ENCODE measurements at places on chromosomes 3 and 15.
A peak's percentile ranks its signal among the peaks of the same experiment; 100 is the strongest.

GRCh38 chr3:119541547-119541946, 17.9 kb downstream of the CD80 start:
- no peak for DNase-seq

DNA sequence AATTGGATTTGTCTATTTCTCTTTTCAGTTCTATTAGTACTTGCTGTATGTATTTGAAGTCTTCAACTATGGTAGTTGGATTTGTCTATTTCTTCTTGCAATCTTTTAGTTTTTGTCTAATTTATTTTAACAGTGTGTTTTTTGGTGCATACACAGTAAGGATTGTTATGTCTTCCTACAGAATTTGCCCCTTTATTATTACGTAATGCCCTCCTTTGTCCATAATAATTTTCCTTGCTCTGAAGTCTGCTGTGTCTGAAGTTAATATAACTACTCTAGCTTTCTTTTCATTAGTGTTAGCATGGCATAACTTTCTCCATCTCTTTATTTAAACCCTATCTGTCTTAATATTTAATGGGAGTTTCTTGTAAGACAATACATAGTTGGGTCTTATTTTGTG, 105.1 kb upstream of the STT3B start:
- no peak for DNase-seq

GRCh38 chr15:85743392-85744055, 51.2 kb downstream of the KLHL25 start:
- no peak for DNase-seq

DNA sequence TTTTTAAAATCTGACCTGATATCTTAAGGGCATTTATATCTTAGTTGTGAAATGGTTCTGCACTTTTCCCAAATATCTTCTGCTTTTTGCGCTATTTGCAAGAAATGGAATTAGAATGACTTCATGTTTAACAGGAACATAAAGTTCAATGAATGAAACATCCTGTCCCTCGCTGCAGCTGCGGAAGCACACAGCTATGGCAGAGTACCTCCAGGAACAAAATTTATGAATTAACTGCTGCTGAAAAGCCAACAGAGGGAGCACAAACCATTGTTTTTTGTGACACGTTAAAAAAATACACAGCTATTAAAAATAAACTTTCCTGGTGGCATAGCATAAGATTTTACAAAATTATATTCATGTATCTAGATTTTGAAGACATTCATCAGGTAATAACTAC, 404.4 kb upstream of the MDFIC2 start:
- DNase-seq, result no peak

- DNase-seq, result no peak
Measured at GRCh38 chr15:48896869-48897814, 19.2 kb downstream of the EID1 start.

- DNase-seq, result no peak
Measured at GRCh38 chr15:26443321-26443720, 329.5 kb downstream of the GABRB3 start.

DNA sequence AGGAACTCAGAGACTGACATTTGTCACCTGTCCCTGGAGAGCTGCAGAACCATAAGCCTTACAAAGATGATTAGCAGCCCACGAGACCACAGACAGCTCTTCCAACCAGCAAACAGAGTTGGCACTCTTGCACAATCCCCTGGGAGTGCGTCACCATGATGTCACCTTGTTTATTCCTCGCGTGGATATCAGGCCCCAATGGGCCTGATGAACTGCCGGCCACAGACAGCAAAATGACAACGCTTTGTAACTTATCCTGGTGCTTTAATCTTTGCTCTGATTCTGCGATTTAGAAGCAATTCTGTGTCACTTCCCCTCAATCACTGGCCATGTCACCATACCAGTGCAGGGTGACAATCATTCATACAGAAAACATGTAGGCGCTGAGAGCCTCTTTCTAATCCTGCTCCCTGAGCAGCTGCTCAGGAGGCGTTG, 89.2 kb downstream of the TAMM41 start:
- DNase-seq, result no peak

DNA sequence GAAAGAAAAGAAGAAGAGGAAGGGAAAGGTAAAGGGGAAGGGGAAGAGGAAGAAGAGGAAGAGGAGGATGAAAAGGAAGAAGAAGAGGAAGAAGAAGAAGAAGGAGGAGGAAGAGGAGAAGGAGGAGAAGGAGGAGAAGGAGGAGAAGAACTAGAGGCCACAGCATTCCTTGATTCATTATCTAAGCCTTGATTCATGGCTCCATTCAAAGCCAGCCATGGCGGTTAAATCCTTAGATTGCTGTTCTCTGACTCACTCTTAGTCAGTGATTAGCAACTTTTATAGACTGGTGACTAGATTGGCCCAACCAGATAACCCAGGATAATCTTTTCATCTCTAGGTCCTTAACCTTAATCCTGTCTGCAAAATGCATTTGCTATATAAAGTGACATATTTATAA, 47.6 kb downstream of the OSTN start:
- no peak for DNase-seq

- DNase-seq, result no peak
Measured at GRCh38 chr3:176785171-176785570, 412.1 kb downstream of the TBL1XR1 start.

GRCh38 chr3:43030162-43030935, 51.2 kb downstream of the GASK1A start:
- DNase-seq, result no peak

DNA sequence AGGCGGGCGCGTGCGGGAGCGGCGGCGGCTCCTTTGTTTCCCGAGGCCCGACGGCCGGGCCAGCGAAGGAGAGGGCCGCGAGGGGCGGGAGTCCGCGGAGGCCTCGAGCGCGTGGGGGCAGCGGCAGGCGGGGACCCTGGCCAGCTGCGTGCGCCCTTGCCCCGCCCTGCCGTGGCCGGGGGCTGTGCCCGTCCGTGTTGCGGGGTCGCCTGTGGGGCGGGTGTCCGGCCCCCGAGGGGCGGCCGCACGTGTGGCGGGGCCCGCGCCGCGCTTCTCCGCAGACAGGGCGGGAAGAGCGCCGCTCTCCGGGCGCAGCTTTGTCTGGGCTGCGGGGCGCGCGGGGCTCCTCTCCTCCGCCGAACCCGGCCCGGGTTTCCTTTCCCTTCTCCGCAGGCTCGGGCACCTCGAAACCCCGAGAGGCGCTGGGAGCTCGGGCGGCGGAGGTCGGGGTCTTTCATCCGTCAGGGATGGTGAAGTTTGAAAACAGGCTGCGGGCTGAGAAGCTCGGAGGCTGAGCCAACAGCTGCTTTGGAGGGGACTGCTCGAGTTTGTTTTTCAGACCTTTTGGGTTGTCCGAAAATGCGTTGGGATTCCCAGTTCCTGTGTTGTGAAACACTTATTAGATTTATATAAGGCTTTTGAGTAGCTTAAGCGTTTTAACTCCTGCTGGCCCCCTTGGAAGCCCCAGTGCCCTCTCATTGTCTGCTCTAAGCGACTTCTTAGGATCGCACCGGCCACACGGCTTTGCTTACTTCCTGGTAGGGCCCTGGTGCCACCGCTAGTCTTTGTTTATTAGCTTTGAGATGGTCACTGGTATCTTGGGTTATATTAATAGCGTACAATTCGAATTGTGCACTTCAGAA, 817 bp downstream of the USP3 start:
- DNase-seq, result peak; percentile 64

- DNase-seq, result peak; percentile 65
Measured at GRCh38 chr3:161069511-161070251, 35.5 kb downstream of the B3GALNT1 start.

DNA sequence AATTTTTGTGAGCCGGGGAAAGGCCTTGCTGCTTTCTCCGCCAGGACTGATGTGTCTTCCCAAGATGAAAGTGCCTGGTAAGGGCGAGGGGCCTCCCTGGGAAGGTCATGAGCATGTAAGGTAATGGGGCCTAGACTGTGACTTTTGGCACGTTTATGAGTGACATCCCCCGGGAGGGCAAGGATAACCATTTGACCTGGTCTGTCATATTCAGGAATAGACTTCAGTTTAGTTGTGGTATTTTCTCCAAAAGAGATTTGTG, 631 bp upstream of the CNBP start:
- DNase-seq, result peak; percentile 55

DNA sequence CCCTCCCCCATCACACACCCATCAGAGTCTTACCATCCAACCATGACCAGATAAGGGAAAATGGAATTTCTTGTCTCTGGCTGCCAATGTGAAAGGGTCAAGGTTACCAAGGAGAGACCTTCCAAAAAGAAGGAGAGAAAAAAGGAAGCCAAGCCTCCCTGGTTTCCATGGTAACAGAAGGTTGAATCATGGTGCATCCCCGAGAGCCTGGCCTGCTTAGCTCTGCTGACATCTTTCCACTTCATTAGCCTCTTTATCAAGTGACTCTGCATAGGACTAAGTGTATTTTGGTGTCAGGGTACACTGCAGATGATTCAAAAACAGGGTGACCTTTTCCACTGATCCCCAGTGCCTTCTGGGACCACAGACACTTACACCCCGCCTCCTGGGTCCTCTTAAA, 225.7 kb upstream of the PPP2R3A start:
- DNase-seq, result no peak

DNA sequence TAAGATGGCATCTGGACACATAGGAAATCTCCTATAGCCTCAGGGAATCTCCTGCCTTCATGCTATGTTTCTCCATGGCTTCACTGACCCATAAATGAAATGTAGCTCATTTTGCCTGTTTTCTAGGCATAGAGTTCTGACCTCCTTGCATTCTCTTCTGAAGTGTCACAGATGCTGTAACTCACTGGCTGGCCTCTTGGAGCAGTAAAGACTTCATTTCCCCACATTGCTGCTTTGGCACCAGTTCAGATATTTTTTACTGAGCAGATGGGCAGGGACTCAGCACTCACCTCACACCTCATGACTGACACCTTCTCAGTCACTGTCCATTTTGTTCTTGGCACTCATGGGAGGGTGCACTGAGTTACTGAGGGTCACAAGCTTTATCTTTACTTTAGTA, 286.7 kb upstream of the TGFBR2 start:
- peak; percentile 33 for DNase-seq

DNA sequence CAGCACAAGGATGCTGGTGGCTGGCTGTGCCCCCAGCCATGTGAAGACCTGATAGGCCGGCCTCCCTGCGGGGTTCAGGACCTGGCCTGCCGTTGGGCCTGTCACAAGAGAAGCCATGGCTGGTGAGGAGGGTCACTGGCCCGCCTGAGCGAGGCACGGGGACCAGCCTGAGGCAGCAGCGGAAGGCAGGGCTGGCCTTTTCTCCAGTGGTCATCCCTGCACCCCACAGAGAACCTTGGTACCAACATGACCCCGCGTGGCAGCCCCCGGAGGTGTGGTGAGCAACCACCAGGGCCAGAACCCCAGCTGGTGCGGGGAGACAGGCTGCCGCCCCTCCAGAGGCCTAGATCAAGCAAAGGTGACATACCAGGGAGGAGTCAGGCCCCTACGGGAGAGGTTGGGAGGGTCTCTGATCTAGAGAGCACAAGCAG, 134.1 kb upstream of the MEF2A start:
- no peak for DNase-seq

DNA sequence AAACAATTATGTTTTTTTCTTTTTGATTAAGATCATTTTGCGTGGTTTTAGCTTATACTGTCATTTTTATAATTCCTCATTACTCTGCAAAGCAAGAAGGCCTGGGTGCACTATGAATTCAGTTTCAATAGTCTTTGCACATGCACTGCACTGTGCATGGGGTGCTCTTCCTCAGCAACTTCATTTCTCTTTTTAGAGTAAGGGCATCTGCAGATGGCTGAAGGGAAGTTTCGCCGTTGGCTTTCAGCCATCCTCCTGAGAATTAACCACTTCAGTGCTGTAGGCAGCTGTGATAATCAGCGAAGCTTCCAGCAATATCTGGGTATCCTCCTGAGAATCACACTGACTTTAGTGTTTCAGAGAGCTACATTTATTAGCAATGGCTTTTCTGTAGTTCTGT, 284.8 kb downstream of the GBE1 start:
- no peak for DNase-seq

- DNase-seq, result no peak
Measured at GRCh38 chr3:192731233-192731632, 3.9 kb upstream of the FGF12 start.

GRCh38 chr15:45157974-45158373, 28.2 kb downstream of the DUOX1 start:
- no peak for DNase-seq

DNA sequence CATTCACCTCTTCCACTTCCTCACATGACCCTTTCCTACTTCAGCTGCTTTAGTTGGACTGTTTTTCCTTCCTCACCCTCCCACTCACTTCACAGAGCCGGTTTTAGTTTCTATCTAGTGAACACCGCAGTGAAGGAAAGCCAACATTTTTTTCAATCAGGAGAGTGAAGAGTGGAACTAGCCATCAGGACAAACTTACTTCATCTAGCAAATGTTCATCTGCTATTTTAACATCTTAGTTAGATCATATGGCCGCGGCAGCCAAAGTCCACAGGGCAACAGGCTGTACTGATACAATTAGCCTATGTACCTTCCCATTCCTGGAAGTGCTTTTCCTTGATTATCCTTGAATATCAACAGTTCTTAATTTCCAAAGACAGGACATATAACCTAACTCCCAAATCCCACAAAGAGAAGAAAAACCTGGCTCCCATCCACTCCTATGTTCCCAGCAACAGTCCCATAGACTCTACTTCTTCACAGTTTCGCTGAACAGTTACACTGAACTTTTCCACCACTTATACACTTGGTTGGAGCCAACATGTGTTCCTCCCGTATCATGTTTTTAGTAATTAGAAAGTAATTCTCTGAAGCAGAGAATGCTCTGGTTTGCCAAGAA, 456.2 kb upstream of the THBS1 start:
- DNase-seq, result no peak

- DNase-seq, result peak; percentile 29
Measured at GRCh38 chr15:99442252-99442897, 123.4 kb upstream of the MEF2A start.

DNA sequence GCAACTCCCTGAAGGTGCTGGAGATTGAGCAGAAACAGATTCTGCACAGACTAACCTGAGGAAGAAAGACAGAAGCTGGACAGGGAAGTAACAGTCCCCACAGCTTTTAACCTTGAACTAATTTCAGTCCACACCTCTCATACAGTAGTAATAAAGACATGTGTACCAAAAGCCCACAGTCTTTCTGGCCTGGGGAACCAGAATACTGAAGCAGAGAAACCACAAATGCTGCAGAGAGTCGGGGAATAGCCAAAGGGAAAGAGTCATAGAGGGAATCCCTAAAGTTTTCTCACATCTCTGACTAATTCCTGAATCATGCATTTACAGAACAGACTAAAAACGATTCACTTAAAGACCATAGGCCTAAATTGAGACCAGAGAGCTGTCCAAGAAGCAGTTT, 503.4 kb upstream of the NECTIN3 start:
- no peak for DNase-seq

Data from inflammatory macrophage (primary cell).